ENCODE measurements at places on chromosomes 7 and 10.

DNA sequence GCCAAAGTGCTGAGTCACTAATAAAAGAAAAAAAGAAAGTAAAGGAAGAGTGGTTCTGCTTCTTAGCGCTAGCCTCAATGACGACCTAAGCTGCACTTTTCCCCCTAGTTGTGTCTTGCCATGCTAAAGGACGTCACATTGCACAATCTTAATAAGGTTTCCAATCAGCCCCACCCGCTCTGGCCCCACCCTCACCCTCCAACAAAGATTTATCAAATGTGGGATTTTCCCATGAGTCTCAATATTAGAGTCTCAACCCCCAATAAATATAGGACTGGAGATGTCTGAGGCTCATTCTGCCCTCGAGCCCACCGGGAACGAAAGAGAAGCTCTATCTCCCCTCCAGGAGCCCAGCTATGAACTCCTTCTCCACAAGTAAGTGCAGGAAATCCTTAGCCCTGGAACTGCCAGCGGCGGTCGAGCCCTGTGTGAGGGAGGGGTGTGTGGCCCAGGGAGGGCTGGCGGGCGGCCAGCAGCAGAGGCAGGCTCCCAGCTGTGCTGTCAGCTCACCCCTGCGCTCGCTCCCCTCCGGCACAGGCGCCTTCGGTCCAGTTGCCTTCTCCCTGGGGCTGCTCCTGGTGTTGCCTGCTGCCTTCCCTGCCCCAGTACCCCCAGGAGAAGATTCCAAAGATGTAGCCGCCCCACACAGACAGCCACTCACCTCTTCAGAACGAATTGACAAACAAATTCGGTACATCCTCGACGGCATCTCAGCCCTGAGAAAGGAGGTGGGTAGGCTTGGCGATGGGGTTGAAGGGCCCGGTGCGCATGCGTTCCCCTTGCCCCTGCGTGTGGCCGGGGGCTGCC, at the start of gene IL6:
TSS of gene IL6 (plus strand) at position 294 of the 807 bp plus-strand sequence. CDS start at position 357, 63 bp downstream.
- H3K4me3 ChIP-seq: peak within 1 kb of the TSS; percentile 80
- no peaks in the 10 kb centered on the region for H3K36me3 ChIP-seq
- H3K27me3 ChIP-seq: peaks cover 11% of the 10 kb centered on the region
- no peak for DNase-seq

DNA sequence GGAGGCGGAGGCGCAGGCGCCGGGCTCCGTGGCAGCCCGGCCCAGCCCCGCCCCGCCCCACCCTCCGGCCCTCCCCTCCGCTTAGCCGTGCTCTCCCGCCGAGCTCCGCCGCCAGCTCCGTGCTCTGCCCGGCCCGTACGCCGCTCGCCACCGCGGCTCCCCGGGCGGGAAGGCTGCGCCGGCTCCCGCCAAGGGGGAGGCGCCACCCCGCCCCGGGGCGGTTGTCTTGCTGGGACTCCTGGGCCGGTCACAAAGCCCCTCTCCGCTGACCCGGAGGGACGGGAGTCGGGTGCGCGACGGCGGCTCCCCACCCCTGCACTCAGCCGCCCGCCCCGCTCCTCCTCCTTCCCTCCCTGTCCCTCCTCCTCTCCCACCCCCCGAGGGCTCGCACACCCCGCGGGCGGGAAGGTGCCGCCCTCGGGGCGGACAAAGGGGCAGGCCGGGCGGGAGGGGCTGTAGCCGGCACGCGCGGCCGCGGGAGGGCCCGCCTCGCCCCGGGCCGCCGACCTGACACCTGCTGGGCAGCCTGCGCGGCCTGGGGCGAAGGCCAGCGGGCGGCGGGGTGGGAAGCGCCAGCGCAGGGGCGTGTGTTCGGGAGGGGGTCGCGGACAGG, 11.5 kb upstream of the SP8 start:
- no peak overlapping the region for H3K27ac ChIP-seq
- peaks cover 79% of the 10 kb centered on the region for H3K27me3 ChIP-seq
- no peak for DNase-seq
- H3K4me3 ChIP-seq: no peak overlapping the region
- no peaks in the 10 kb centered on the region for H3K4me1 ChIP-seq

GRCh38 chr10:17476073-17476472, 21.7 kb upstream of the ST8SIA6 start:
- no peak overlapping the region for H3K27ac ChIP-seq
- no peak overlapping the region for H3K4me3 ChIP-seq
- peaks cover 11% of the 10 kb centered on the region for H3K4me1 ChIP-seq
- peaks cover 31% of the 10 kb centered on the region for H3K27me3 ChIP-seq
- no peaks in the 10 kb centered on the region for H3K36me3 ChIP-seq

GRCh38 chr7:96993094-96993865, 12.1 kb upstream of the DLX6 start:
- DNase-seq: no peak
- no peak overlapping the region for H3K27ac ChIP-seq
- peaks cover 13% of the 10 kb centered on the region for H3K36me3 ChIP-seq
